ENCODE measurements at places on chromosomes 11 and 22. TPM values are rescaled to one million over a fixed set of nuclear protein-coding genes. Genes with fewer than 3 reads are reported as not detected.

GRCh38 chr11:18393581-18394274, 635 bp upstream of the LDHA start:
- peak overlapping the region; percentile 98 for H3K27ac ChIP-seq
- DNase-seq, result peak; percentile 63
- no peaks in the 10 kb centered on the region for H3K27me3 ChIP-seq
- peak overlapping the region; percentile 95 for H3K4me3 ChIP-seq
- H3K4me1 ChIP-seq, result peaks cover 42% of the 10 kb centered on the region

GRCh38 chr22:36301851-36302250, 48.9 kb downstream of the APOL1 start:
- DNase-seq, result no peak
- peaks cover 6% of the 10 kb centered on the region for H3K4me1 ChIP-seq
- peaks cover 79% of the 10 kb centered on the region for H3K36me3 ChIP-seq
- H3K27ac ChIP-seq, result peak overlapping the region; percentile 54
- no peak overlapping the region for H3K4me3 ChIP-seq

GRCh38 chr11:31808721-31809540, 2.2 kb downstream of the PAX6 start:
- H3K36me3 ChIP-seq, result no peaks in the 10 kb centered on the region
- peaks cover 79% of the 10 kb centered on the region for H3K27me3 ChIP-seq
- DNase-seq, result no peak
- H3K27ac ChIP-seq, result no peak overlapping the region

OR52I2 gene
- not detected for total RNA-seq

OR5P2 gene
- total RNA-seq, result not detected

DNA sequence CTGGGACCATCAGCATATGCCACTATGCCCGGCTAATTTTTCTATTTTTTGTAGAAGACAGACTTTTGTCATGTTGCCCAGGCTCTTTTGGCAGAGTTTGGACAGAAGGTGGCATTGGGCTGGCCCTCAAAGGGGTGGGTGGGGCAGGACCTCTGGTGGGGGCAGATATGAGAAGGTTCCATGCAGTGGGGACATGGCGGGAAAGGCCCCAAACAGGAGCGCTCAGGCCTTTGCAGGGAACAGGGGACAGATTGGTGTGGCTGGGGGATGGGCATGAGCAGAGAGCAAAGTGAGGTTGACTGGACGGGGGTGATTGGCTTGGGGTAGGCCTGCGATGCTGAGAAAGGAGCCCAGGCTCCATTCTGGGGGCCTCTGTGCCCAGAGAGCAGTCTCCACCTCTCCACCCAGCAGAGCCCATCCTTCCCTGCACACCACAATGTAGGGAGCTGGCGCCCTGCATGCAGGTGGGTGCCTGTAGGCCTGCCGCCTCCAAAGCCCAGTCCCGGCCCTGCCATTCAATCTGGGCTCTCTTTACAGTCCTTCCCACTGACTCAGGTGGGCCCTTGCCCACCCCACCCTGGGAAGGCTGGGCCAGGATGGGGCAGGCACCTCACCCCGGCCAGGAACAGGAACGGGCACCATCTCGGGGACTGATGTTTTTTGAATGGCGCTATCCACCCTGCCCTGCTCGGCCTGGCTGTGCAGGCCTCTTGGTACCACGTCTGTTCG, 98.7 kb downstream of the MORC2 start:
- H3K36me3 ChIP-seq, result no peaks in the 10 kb centered on the region
- DNase-seq, result no peak
- H3K27ac ChIP-seq, result no peak overlapping the region
- peaks cover 4% of the 10 kb centered on the region for H3K4me1 ChIP-seq

IGSF22 gene
- 1.4 TPM for total RNA-seq

- no peak overlapping the region for H3K27ac ChIP-seq
- H3K27me3 ChIP-seq, result peaks cover 21% of the 10 kb centered on the region
- no peak overlapping the region for H3K4me3 ChIP-seq
- no peaks in the 10 kb centered on the region for H3K36me3 ChIP-seq
- no peaks in the 10 kb centered on the region for H3K4me1 ChIP-seq
Observed at GRCh38 chr11:36713715-36714114, 115.7 kb upstream of the RAG2 start.

PRR5L gene
- total RNA-seq, result 8.1 TPM

OR51M1 gene
- total RNA-seq, result not detected

ASPHD2 gene
- total RNA-seq, result 14.0 TPM

DNA sequence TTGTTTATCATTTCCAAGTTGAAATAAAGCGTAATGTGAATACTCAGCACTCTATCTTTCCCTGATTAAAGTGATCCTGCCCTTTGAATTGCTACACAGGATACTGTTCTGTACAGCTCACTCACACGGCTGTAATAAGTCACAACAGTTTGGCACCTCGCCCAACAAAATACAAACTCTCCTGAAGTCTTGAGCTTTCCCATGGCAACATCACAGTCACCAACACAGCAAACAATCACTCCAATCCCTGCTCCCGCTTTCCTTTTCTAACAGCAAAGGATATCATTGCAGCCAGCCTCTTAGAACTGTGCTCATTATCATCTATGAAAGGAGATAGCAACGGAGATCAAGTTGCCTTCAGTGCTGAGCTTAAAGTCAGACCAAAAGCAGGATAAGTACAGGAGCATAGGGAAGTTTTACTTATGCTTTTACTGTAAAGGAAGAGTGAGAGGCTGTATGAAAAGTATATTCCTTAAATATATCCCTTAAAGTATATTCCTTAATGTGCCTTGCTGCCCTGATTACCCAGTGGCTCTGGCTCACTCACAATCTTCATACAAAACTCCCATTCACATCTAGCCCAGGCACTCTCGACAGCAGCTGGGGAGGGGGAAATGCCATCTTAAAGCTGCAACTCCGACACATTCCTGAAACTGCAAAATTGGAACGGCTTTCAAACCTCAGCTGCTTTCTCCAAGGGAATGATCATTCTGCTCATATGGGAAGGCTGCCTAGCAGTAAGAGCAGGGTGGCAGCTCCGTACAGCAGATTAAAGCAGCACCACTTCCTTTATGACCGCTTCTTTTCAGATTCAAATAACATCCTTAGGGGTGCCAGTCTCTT, 35.8 kb downstream of the MAML2 start:
- peak; percentile 48 for DNase-seq
- peak overlapping the region; percentile 64 for H3K4me3 ChIP-seq
- H3K27me3 ChIP-seq, result no peaks in the 10 kb centered on the region
- peaks cover 84% of the 10 kb centered on the region for H3K4me1 ChIP-seq

DNA sequence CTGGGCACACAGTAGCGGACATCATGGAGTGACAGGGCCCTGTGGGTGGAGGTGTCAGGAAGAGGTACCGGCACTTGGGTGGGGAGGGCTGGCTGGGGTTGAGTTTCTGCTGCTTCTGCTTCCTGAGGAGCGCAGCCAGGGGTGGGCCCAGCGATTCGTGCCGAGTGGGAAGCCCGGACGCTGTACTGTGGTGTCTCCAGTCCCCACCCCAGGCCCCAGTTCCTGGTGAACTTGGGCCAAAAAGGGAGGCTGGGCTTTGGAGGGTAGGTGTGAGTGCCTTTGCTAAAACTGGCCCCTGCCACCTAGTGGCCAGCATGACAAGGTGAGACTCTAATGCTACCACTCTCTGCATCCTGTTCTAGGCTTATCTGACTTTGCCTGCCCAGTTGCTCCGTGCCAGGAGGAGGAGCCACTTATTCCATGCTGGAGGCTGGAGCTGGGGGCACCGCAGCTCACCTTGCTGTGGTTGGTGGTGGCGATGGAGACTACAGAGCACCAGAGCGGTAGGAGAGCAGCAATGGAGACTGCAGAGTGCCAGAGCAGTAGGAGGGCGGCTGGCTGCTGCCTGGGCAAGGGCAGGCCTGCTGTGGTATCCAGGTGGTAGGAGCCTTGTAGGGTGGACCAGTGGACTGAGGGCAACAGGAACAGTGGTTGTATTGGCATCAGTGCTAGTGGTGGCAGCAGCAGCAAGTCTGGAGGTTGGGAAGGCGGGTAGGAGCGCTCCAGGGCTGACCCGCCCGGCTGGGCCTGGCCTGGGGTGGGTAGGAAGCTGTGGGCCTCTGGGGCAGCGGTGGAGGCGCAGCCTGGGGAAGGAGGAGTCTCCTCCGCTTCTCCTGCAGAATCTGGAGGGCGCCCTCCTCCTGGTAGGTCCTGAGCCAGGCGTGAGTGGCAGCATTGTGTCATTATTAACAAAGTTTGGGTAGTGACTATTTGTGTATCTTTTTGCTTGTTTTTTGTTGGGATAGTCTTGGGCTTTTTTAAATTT, 2.2 kb upstream of the RFPL2 start:
- H3K27ac ChIP-seq, result no peak overlapping the region
- H3K4me3 ChIP-seq, result no peak overlapping the region
- no peaks in the 10 kb centered on the region for H3K36me3 ChIP-seq
- peaks cover 19% of the 10 kb centered on the region for H3K27me3 ChIP-seq
- DNase-seq, result peak; percentile 47

- H3K27me3 ChIP-seq, result no peaks in the 10 kb centered on the region
- DNase-seq, result no peak
- no peak overlapping the region for H3K4me3 ChIP-seq
- H3K4me1 ChIP-seq, result no peaks in the 10 kb centered on the region
Observed at GRCh38 chr11:92268546-92268945, 43.9 kb downstream of the FAT3 start.

DNA sequence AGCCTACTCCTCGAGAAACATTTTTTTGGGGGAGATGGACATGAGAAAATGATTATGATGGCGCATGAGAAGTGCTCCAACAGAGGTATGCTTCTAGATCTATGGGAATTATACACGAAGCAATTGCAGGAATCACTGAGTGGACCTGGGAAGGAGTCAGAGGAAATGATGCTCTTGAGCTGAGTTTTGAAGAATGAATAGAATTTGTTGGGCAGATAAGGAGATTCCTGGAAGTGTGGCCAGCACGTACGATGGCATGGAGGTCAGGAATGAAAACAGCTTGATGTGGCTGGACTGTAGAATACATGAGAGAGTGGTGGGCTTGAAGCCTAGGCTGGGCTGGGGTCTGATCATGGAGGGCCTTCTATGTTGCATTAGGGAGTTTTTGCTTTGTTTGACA, 31.7 kb downstream of the ADAMTS15 start:
- H3K27me3 ChIP-seq, result no peaks in the 10 kb centered on the region
- no peak overlapping the region for H3K4me3 ChIP-seq

- no peaks in the 10 kb centered on the region for H3K36me3 ChIP-seq
- no peaks in the 10 kb centered on the region for H3K4me1 ChIP-seq
- H3K27me3 ChIP-seq, result peaks cover 6% of the 10 kb centered on the region
- DNase-seq, result no peak
- no peak overlapping the region for H3K4me3 ChIP-seq
- H3K27ac ChIP-seq, result no peak overlapping the region
Observed at GRCh38 chr11:43243927-43244326, 67.9 kb upstream of the API5 start.

DNA sequence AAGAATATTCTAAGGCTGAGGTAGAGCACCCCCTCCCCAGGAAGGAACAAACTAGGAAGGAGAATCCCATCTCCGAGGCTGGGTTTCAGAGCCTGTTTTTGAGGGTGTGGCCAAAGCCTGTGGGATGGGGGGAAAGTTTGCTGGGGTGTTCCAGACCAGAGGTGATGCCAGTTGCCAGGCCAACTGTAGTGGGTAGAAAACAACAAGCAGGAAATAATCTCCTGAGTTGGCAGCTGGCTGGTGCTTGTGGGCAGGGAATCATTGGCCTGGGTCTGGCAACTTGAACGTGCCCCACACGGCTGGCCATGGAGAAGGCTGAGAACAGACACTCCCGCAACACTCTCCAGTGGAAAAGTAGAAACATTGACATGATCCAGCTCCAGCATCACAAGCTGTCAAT, 385.6 kb downstream of the ETS1 start:
- H3K36me3 ChIP-seq, result peaks cover 1% of the 10 kb centered on the region
- DNase-seq, result no peak
- peaks cover 9% of the 10 kb centered on the region for H3K4me1 ChIP-seq
- no peak overlapping the region for H3K4me3 ChIP-seq
- H3K27me3 ChIP-seq, result no peaks in the 10 kb centered on the region

DNA sequence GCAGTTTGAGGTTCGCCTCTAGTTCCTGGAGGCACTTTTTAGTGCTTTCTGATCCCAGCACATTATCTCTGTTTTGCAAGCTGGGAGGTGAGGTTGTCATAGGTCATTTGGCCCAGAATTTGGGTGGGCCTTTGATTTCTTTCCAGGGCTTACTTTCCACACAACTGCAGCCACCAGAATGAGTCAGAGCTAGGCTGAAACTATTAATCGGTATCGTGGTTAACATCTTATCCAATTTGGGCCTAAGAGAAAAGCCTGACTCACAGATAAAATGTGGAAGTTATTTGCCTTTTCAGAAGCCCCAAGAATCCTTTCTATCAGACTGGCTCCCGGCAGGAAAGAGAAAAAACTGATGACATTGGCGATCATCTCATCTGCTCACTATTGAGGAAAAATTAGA, 166.4 kb downstream of the KIRREL3 start:
- DNase-seq, result no peak
- no peak overlapping the region for H3K4me3 ChIP-seq
- no peak overlapping the region for H3K27ac ChIP-seq
- H3K36me3 ChIP-seq, result no peaks in the 10 kb centered on the region

- no peaks in the 10 kb centered on the region for H3K36me3 ChIP-seq
- H3K27ac ChIP-seq, result no peak overlapping the region
- DNase-seq, result peak; percentile 3
- no peak overlapping the region for H3K4me3 ChIP-seq
Observed at GRCh38 chr11:116275635-116276034, 497.2 kb downstream of the BUD13 start.

RASD2 gene
- not detected for total RNA-seq

DNA sequence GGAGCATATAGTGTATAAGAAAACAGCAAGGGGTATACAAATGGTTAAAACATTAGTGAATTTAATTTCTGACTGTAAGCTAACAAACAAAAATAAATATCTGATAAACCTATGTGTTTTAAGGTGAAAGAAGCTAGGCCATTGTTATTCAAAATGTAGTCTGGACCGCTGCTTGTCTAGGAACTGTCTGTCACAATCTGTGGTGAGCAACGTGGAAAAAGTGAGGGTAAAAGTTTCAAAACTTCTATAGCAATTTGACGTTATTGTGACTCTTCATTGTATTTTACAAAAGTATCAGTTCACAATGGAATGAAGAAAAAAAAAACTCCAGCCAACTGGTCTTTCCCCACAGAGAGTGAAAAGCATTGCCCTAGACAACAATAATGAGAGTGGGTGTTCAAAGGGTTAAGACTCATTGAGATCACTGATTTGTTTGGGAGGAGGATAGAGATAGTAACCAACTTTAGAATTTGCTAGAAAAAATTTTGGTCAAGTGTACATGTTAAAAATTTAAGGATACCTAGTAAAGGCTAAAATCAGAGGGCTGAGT, 79.1 kb downstream of the UVRAG start:
- H3K4me3 ChIP-seq, result no peak overlapping the region
- peaks cover 9% of the 10 kb centered on the region for H3K36me3 ChIP-seq
- DNase-seq, result peak; percentile 39
- H3K27me3 ChIP-seq, result no peaks in the 10 kb centered on the region
- peak overlapping the region; percentile 69 for H3K27ac ChIP-seq

DNA sequence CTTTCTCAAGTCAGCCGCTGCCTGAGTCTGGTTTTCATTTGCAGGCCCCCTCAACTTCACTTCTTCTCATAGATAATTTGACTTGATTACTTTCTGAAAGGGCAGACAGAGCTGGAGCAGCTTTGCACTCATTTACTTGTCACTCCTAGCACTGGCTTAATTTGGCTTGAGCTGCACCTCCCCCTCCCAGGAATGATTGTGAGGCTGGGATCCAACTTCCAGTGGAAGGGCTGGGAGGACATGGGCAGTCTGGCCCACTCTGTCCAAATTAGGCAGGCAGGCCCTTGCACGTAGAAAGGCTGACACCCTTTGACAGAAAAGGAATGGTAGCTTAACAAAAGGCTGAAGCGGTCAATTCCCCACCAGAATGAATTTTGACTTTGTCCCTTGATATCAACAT, 453.9 kb downstream of the ETS1 start:
- no peak for DNase-seq
- no peaks in the 10 kb centered on the region for H3K4me1 ChIP-seq
- no peaks in the 10 kb centered on the region for H3K27me3 ChIP-seq
- H3K4me3 ChIP-seq, result no peak overlapping the region

Measured in activated CD8-positive, alpha-beta T cell treated with anti-CD3 and anti-CD28 coated beads for 36 hours (primary cell).